Right cardiac atrium (tissue), 5 donors: ENCODE measurements at places on chromosomes 13 and 19. TPM values are rescaled to one million over a fixed set of nuclear protein-coding genes. Genes with fewer than 3 reads are reported as not detected.

The C13orf42 gene
- not detected for polyA plus RNA-seq

The NFILZ gene
- polyA plus RNA-seq, result not detected

The HCST gene
- polyA plus RNA-seq, result 2.6 TPM

The BCAM gene
- 107 TPM for polyA plus RNA-seq

The DCLK1 gene
- 5.1 TPM for polyA plus RNA-seq

The SMAD9 gene
- 4.9 TPM for polyA plus RNA-seq

The KLK15 gene
- not detected for polyA plus RNA-seq

The F2RL3 gene
- polyA plus RNA-seq, result 3.0 TPM

The ACTN4 gene
- 87.4 TPM for polyA plus RNA-seq

The ELSPBP1 gene
- not detected for polyA plus RNA-seq

The PSG6 gene
- not detected for polyA plus RNA-seq

The RPL21 gene
- polyA plus RNA-seq, result 662 TPM

The MAG gene
- polyA plus RNA-seq, result 1.3 TPM

The RPS5 gene
- polyA plus RNA-seq, result 566 TPM

The ETV2 gene
- polyA plus RNA-seq, result 0.77 TPM

The SIGLEC10 gene
- 0.77 TPM for polyA plus RNA-seq

The ZNF569 gene
- polyA plus RNA-seq, result 3.5 TPM

GRCh38 chr19:30662211-30662861 is 290.2 kb downstream of the ZNF536 start:
- DNase-seq, result no peak

- DNase-seq, result no peak
These were observed 3.5 kb upstream of the SLC1A5 start for GRCh38 chr19:46791944-46792343.

GRCh38 chr13:26050568-26051230 is 1.1 kb downstream of the SHISA2 start:
- DNase-seq, result peak; percentile 65

DNA sequence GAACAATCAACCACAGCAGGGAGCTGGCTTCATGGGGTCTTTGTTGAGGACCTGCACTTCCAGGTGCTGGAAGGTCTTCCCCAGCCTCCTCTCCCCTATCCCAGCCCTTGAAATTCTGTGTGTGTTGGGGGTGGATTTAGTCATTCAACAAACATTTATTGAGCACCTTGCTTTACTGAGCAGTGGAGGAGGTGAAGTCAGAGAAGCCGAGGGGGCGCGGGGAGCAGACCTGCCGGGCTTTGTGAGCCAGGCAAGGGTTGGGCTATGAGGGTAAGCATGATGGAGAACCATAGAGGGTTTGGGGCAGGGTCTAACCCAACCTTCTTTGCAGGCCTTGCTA is 3.5 kb upstream of the C19orf85 start:
- no peak for DNase-seq

DNA sequence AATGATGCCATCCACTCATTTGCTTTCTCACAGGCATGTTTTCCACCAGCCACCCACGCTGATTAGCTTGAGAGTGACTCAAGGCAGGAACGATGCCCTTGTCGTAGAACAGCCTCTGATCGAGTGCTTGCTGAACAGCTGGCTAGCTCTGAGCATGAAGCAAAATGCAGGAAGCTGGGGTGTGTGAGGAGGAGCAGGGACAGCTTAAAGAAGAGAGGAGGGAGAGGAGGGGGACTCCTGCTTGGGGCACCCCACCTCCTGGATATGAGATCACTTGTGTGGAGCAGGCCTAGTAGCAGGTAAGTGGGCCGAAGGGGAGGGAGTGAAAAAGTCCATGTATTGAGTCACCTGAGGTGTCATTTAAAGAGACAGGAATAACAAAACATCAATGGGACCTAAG is 48.8 kb downstream of the IRS2 start:
- no peak for DNase-seq

- peak; percentile 96 for DNase-seq
These were observed 12.3 kb downstream of the HRC start for GRCh38 chr19:49142866-49143335.

- DNase-seq, result peak; percentile 76
These were observed 7.9 kb downstream of the CFD start for GRCh38 chr19:867301-867793.

- DNase-seq, result no peak
These were observed 2.2 kb upstream of the CLEC17A start for GRCh38 chr19:14580623-14581237.

DNA sequence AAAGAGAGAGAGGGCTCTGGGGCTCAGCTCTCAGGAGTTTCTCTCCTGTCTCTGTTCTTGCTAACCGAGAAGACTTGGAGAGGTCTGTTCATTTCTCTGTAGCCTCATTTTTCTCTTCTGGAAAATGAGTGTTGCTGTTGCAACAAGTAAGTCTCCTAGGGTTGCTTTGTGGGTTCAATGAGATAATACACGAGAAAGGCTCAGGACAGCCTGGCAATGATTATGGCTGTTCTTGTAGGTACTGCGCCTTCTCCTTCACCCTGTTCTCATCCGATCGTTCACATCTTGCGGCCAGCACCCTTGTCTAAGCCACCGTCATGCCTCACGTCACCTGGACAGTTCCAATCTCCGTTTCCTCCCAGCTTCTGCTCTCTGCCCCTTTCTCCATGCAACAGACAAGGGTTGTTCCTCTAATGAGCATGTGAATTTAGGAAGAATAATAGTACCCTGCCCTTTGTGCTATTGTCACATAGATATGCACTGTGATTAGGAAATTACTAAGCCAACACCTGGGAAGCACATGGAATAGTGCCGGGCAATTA is 4.2 kb downstream of the C5AR1 start:
- no peak for DNase-seq

DNA sequence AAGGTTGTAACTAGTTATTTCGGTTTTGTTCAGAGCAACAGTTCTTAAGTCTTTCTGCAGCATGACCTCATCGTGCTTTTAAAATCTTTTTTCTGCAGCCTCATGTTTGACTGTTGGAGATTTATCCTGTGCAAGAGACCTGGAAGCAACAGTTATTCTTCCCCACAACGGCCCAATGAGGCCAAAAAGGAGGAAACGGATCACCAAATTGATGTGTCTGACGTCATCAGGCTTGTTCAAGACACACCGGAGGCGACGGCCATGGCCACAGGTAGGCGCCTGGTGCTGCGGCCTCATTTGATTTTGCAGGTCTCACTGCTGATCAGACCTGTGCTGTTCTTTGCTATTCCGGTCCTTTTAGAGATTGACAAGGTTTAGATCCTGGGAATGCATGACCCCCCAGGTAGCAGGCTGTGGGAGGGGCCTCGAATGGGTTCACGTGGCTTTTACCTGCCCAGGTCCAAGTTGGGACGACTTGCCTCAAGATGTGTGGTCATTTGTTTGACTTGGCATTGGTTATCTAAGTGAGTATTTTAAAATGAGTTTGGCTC is 66.8 kb upstream of the MCF2L start:
- no peak for DNase-seq

GRCh38 chr13:89916551-89916950 is 1430.9 kb upstream of the MIR17HG start:
- DNase-seq, result no peak

- no peak for DNase-seq
These were observed 1192.2 kb downstream of the EFNB2 start for GRCh38 chr13:105343134-105343806.

- no peak for DNase-seq
These were observed 246.4 kb downstream of the GPC5 start for GRCh38 chr13:91644806-91645205.

GRCh38 chr13:24274452-24275021 is 34.8 kb upstream of the C1QTNF9 start:
- peak; percentile 83 for DNase-seq

- DNase-seq, result no peak
These were observed 25.4 kb downstream of the LYL1 start for GRCh38 chr19:13077240-13077639.

DNA sequence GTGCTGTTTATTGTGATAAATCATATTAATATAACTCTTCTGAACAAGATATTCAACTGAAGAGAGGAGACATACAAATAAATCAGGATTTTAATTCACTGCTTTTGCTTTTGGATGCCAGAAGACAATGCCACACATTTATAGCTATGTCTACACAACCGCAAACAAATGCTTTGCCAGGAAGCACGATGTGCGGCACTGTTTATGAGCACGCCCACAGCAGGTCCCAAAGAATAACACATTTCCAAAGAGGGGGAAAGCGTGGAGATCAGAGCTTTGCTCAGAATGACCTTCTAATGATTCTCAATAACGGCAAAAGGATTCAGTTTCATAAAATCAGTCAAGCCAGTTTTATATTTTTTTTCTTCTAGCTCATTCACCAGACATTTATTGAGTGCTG is 16.7 kb downstream of the FAM216B start:
- no peak for DNase-seq

DNA sequence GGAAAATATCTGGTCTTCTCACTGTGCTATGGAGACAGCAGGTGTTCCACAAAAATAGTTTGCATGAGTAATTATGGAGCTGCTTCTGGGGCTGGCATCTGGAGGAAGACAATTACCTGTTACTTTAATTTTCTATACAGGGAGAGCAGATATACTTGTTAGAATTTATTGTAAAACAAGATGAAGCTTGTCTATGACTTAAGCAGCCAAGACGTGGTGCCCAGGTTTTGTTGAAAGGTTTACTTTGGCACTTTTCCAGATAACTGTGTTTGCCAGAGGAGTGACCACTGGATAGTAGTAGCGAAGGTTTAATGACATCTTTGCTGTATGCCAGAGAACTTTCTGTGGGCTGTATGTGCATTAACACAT is 134.5 kb upstream of the KL start:
- DNase-seq, result no peak

DNA sequence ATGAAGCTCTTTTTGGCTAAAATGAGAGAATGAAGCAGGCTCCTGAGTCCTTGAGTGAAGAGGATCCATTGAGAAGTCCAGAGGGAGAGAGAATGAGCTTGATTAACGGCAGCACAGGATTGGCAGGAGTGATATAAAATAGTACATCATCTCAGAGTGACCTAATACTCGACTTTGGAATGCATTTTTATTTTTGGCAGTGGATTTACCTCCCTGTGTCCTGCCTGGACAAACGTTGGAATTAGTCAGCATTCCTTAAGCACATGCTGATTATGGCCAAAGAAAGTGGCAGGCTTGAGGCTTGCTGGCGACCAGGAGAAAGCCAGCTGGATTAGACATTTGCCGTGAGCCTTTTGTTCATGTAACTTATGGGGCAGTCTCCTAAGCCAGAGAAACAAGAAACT is 22.9 kb downstream of the LRCH1 start:
- DNase-seq, result no peak

- peak; percentile 39 for DNase-seq
These were observed at the start of gene OLFM2 for GRCh38 chr19:9936326-9937000. Gene OLFM2, minus strand, starts transcription at chr19:9936515. Its CDS starts 149 bp downstream, at chr19:9936366.

DNA sequence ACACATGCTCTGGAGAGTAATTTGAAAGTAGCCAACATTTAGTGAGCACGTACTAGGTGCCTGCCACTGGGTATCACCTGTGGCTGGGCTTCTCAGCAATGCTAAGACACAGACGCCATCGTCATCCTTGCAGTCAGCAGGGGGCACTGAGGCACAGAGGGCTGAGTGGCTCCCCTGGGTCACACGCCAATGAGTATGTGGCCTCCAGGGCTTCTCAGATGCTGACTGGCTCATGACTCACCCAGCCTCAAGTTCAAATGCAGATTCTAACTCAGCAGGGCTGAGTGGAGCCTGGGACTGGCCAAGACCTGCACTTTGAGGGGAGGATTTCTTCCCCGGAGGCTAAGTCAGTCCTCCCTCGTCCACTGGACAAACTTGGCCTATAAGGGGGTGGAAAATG is 115.1 kb upstream of the CACNA1A start:
- DNase-seq, result no peak

DNA sequence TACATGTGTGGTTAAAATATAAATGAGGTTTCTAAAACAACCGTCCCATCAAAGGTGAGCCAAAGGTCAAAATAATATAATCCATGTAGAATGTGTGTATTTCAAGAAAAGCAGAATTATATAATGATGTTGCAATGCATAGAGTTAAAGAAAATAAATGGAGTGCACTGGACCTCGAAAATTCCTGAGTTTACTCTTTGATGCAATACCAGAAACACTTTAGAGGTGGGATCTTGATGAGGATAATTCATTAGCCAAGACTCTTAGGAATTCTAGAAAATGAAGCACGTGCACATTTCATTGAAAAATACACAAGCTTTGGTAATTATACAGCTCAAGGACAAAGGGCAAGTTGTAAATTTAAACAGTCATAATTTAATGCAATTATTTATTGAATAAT is 508.9 kb upstream of the ARGLU1 start:
- DNase-seq, result no peak

- DNase-seq, result no peak
These were observed 68.7 kb downstream of the SLC7A1 start for GRCh38 chr13:29526741-29527140.

DNA sequence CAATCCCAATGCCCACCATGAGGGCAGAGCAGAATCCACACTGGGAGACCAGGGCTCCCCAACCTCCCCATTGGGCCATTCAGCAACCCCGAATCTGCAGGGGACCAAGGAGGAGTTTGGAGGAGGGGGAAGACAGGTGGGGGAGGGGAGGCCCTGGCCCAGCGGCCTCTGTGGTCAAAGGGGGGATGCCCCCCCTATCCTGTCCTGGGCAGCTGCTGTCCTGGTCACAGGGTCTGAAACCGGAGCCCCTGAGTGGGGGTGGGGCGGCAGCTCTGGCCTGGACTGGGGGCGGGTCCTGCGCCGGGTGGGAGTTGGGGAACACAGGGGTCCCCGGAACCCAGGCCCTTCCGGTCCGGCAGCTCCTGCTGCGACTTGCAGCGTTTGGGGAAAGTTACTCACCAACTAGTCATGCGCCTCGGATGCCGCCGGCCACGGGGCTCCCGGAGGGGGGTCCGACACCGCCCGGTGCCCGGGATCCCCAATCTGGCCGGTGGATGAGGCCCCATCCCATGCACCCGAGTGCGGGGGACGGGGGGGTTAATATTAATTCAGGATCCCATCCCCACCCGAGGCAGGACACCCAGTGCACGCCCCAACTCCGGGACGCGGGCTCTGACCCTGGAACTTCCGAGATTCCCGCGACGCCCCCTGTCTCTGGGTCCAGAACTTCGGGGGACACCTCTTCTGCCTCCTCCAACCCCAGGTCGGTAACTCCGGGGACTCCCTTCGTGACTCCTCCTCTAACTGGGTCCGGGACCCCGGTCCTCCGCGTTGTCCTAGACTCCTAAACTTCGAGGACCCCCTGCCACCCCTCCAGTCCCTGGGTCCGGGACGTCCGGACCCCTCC is 872 bp downstream of the HOMER3 start:
- DNase-seq, result peak; percentile 76
